Activated CD4-positive, alpha-beta T cell treated with anti-CD3 and anti-CD28 coated beads, Interleukin-2, amount 50 U/mL, for 4 hours (primary cell): ENCODE measurements at places on chromosomes 4 and X.

DNA sequence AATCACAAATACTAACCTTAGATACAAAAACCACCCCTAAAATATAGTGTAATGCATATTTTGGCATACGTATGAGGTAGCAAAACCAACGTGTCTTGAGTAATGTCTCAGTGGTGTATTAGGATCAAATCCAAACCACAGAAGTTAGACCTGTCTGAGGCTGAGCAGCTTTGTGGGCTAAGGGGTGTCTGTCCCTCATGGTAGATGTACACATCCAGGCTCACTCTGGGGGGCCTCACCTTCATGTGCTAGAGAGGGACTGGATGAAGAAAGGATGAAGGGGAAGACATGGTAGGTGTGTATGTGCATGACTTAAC is 188.0 kb upstream of the TBC1D9 start:
- DNase-seq: no peak

DNA sequence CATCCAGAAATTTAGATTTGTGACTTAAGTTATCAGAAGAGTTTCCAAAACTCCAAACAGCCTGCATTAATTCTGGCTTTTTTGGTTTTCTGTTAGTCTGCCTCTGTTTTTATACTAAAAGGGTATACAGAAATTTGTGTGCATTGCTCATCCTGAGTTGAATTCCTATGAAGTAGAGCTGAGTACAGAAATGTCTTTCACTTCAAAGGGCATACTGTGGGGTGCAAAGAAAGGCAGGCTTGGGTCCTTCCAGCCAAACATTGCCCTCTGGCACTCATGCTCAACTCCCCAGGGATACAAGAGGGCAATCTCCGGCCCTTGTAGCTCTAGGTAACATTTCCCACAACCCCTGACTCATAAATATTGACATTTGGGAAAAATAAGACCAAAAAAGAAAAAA is 27.6 kb upstream of the TMEM184C start:
- DNase-seq: no peak

GRCh38 chr4:38153387-38153760 is 193.2 kb downstream of the PTTG2 start:
- DNase-seq: no peak

- DNase-seq: no peak
Measured at GRCh38 chr4:32226204-32226603, 1506.0 kb downstream of the PCDH7 start.

- peak; percentile 1 for DNase-seq
Measured at GRCh38 chrX:47361538-47362511, 8.6 kb upstream of the ZNF157 start.
